ENCODE measurements at places on chromosomes 2 and 18.

DNA sequence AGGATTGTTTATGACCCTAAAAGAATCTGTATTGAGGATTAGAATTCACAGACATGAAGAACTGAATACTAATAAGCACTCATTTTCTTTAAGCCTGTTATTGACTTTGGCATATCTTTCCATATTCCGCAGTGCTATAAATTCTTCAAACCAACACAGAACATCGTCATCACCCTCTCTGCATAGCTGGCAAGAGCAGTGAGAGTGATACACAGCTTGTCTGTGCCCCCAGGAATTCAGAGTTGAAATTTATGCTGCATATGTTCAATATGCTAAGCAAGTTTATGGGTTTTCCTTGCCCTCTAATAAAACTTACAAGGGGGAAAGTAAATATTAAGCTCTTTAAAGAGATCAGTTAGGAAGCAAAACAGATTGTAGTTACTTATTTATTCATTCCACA lies 32.7 kb downstream of the CTLA4 start:
- DNase-seq: no peak

GRCh38 chr2:102010902-102011301 lies 19.1 kb downstream of the IL1R2 start:
- no peak for DNase-seq

DNA sequence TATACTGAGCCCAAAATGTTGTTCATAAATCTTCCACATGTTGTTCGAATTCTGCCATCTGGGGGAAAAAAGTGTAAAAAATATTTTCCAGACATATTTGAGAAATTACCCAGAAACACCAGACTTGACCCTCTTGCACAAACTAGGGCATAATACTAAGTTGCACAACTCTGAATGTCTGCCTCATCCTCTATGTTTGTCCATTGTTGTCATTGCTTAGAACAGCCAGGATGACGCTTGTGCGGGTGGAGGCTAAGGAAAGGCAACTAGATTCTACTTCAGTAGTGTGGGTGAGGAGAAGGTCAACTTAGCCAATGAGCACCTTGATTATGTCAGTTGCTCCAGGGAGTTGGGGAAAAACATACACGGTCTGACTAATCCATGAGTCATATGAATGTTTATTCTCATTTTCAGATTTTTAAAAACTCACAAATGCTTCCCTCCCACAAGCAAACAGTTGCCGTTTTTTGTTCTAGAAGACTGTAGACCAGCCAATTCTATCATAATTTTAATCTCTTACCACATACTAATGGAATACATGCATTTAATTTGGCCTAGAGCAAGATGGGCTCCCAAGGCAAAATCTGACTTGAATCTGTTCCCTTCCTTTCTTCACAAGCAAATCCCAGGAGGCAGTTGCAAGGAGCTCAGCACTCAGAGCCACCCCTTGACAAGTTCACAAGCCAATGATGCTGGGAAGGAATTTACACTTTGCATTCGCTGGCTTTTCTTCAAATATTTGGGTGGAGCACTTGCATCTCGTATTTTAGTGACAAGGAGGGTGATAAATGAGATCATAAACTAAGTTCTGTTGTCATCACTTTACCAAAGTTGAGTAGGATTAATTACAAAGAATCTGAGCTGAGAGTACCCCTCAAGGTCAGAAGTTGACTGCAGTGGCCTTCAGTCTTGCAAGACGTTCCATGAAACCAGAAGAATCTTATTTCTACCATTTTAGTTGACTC lies 163.2 kb upstream of the TWIST2 start:
- no peak for DNase-seq

DNA sequence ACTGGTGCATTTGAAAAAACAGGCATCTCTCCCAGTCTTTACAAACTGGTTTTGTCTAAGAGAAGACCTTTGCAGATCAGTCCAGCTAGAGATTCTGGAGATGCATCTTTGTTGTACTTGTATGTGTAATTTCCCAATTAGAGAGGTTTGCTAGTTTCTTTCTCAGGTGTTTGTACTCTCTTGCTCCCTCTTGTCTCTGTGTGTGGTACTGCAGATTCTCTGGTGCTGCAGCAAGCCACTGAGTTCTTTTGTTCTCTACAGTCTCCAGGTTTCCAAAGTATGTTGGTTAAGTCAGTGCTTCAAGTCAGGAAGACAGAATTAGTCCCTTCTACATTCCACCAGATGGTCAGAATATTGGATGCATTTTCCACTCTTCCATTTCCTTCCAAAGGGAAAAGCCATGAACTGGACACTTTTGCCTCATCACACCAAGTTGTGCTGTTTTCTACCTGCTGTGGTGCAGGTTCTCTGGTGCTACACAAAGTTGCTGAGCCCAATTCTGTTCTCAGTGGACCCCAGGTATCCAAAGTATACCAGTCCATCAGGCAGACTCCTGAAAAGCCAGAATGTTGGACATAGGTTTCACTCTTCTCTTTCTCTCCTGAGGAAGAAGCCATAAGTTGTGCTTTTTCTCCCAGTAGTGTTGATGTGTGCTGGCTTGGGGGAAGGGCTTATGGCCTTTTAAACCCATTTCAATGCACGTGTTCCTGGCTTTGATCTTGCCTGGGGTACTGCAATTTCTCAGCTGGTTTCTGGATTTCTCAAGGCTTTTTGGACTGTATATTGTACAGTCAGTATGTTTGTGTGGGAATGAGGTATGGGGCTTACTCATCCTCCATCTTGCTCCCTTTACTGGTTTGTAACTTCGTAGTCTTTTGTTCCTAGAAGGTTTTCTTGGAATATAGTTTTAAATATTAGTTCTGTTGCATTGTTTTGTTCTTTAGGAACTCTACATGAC lies 29.8 kb downstream of the EPC2 start:
- DNase-seq: peak; percentile 66

DNA sequence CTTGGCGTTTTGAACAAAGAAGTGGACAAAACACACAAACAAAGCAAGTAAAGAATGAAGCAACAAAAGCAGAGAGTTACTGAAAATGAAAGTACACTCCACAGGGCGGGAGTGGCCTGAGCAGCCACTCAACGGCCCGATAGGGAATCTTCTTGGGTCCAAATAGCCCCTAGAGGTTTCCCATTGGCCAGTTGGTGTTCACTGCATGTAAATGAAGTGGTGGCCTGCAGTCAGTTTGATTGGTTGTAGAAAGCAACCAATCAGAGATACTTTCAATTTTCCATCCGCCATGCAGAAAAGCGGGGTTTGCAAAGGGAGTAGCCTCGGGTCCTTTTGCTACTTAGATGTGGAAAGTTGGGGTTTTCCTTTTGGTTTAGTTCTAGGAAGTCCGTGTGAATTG lies 31.6 kb downstream of the CYBRD1 start:
- DNase-seq: peak; percentile 41

- DNase-seq: no peak
These were observed 142.6 kb upstream of the MSH6 start for GRCh38 chr2:47640356-47640755.

GRCh38 chr2:172079838-172080640 lies 5.3 kb upstream of the DLX1 start:
- peak; percentile 3 for DNase-seq

DNA sequence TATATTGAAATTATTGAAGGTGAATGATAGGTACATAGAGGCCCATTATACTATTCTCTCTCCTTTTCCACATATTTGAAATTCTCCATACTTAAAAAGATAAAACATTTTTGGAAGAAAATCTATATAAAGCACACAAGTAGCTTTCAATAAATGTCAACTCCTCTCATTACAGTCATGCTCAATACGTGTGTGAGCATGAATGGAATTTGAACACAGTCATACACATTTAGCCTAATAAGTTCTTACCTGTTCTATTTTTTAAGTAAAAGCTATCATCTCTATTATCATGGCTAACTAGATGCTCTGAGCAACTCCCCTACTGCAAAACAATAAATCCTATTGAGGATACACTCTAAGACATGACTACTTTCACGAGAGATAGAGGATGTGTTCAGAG lies 41.9 kb upstream of the SPATS2L start:
- no peak for DNase-seq

GRCh38 chr2:179837408-179837807 lies 24.0 kb downstream of the ZNF385B start:
- DNase-seq: no peak

GRCh38 chr2:146837857-146838256 lies 1007.0 kb upstream of the ACVR2A start:
- no peak for DNase-seq

DNA sequence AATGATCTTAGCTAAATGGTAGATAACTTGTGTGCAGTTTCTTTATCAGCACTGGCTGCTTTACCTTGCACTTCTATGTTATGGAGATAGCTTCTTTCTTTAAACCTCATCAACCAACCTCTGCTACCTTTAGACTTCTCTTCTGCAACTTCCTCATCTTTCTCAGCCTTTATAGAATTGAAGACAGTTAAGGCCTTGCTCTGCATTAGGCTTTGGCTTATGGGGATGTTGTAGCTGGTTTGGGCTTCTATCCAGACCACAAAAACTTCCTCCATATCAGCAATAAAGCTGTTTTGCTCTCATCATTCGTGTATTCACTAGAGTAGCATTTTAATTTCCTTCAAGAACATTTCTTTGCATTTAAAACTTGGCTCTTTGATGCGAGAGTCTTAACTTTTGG lies 123.7 kb downstream of the PIK3C3 start:
- no peak for DNase-seq

- no peak for DNase-seq
These were observed 156.1 kb upstream of the SRD5A2 start for GRCh38 chr2:31736695-31737454.

DNA sequence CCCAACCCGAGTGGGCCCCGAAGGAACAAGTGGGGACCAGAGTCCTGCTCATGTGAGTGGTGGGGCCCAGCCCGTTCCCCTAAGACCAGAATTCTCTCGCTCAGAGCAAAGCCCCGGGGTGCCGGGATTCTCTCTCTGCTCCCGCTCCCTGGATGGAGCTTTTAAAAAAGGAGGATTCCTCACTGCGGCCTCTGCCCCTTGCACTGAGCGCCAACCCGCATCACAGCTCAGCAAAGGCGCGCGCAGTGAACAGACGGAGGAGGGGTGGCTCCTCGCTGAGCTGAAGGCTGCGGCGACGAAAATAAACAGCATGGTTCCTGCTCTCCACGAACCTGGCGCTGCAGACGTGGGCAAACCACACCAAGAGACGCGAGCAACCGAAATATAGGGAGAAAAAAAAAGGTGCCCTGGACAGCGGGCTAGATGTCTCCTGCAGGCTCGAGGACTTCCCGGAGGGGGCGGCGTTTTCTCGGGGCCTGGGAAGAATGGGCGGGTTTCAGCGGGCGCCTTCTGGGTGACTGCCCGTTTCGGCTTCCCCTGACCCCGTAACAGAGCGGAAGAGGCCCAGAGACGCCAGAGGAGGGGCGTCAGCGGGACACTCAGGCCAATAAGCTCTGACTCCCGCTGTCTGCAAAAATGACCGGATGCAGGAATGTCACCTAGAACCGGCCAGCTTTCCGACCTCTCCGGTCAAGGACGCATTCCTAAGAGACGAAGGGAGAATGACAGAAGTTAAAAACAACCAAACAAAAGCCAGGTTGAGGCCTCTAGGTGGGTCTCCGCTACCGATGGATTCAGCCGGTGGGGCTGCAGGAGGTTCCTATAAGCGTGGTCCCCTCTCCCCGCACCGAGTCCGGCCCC lies 819 bp upstream of the KLF11 start:
- peak; percentile 33 for DNase-seq

- DNase-seq: peak; percentile 58
These were observed 43.5 kb downstream of the FBLN7 start for GRCh38 chr2:112181571-112182290.

GRCh38 chr2:23615216-23616020 lies 230.4 kb downstream of the KLHL29 start:
- DNase-seq: no peak

GRCh38 chr18:43635397-43635796 lies 358.1 kb upstream of the SYT4 start:
- DNase-seq: no peak

DNA sequence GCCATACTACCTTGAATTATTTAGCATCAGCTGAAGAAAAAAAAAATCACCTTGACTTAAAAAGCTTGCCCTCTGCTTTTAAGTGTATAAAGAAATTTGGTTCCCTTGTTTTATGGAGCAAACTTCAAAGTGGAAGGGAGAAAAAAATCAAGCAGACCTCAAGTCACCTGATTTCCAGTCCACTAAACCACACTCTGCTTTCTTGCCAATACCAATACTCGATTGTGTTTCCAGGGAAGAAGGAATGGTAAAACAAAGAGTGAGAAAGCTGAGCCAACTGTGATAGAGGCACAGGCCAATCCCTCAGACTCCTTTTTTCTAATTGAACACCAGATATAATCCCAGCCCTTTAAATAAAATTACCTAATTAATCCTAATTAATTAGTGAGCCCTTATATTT lies 587.3 kb downstream of the ARHGAP15 start:
- no peak for DNase-seq

DNA sequence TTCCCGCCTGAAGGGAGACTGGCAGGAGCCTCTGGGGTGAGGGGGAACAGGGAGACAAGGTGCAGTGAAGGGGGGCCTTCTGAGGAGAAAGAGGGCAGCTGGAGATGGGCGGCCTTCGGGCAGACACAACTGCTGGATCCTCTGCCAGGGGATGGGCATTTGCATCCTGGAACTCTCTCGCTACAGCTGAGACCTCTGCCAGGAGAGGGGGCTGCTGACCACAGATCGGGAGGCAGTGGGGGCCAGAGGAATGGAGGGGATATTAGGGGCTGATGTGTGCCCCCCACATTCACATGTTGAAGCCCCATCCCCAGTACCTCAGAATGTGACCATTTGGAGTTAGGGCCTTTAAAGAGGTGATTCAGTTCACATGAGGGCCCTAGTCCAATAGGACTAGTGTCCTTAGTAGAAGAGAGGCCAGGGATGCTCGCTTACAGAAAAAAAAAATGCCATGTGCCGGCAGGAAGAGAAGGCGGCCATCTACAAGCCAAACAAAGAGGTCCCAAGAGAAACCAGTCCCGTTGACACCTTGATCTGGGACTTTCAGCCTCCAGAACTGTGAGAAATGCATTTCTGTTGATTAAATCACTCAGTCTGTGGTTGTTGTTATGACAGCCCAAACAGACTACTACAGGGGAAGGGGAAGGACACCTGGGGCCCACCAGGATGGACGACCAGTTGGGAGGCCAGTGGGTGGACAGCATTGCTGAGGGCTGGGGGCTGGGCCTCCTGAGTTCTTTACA lies 50.0 kb downstream of the TRABD2A start:
- DNase-seq: no peak

DNA sequence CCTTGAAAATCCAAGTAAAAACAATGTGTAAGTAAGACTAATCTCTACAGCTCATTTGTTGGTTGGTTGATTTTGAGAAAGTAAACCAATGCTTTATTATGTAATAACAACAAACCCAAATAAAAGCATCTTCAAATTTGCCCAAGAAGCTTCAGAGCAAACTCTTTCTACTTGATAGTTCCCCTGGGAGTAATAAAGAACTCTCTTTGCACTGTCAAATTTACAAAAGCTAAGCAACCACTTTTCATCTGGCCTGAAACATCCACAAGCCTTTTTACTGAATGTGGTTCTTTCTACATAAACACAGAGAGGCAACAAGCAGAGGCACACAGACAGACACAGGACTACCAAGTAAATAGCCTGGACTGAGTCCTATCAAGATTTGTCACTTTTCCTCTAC lies 28.8 kb upstream of the CACNB4 start:
- DNase-seq: no peak

GRCh38 chr18:66641056-66641455 lies 37.2 kb upstream of the CDH19 start:
- no peak for DNase-seq
